ENCODE measurements at places on chromosomes 4 and X.

DNA sequence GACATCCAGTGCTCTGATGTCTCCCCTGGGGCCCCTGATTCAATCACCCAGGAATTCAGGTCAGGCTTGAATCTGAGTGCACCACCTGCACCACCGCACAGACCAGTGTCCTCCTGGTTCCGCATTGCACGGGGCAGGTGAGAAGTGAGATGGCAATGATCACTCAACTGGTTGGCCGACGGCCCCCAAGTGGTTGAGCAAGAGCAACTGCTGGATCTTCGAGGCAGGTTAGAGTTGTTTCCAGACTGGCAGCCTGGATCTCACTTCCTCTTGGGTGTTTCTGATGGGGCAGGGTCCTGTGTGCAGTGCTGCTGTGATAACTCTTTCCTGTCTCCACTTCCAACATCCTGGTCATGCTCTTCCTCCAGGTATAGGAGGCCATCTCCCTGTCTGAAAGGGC is 50.4 kb downstream of the C4orf50 start:
- DNase-seq, result no peak

GRCh38 chr4:80138551-80139538 is 58.5 kb upstream of the PRDM8 start:
- DNase-seq, result no peak

DNA sequence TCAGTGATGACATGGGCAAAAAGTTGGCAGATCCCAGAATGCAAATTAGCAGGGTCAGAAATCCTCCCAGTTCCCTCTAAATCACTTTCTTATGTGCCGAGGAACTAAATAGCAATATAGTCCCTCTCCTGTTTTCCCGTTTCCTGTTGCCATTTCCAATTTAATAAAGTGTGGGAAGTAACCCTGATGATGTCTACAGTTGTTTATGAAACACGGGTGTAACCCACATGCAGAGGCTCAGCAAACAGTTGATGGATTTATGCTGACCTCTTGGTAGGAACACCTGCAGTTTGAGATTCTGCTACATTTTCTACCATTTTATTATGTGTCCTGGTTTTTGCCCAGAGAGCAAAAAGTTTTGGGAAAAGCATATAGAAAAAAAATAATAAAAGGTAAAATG is 56.7 kb downstream of the FGFBP1 start:
- DNase-seq, result no peak

DNA sequence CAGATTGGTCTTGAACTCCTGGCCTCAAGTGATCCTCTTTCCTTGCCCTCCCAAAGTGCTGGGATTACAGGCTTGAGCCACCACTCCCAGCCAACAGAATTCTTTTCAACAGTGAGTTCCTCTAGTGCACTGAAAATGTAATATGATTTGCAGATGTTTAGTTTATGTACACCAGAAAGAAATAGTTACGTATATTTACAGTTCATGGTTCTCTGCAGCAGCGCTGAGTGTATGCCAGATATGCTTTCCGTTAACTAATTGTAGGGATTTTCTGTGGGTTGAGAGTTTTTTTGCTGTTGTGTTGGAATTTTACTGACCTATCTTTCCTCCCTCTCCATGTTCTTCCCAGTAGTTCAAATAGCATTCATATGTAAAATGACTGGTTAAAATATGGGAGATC is 44.0 kb downstream of the GAB1 start:
- no peak for DNase-seq

GRCh38 chr4:4711902-4712301 is 147.6 kb upstream of the MSX1 start:
- no peak for DNase-seq

- no peak for DNase-seq
Measured at GRCh38 chr4:1418494-1419285, 12.4 kb upstream of the NKX1-1 start.

DNA sequence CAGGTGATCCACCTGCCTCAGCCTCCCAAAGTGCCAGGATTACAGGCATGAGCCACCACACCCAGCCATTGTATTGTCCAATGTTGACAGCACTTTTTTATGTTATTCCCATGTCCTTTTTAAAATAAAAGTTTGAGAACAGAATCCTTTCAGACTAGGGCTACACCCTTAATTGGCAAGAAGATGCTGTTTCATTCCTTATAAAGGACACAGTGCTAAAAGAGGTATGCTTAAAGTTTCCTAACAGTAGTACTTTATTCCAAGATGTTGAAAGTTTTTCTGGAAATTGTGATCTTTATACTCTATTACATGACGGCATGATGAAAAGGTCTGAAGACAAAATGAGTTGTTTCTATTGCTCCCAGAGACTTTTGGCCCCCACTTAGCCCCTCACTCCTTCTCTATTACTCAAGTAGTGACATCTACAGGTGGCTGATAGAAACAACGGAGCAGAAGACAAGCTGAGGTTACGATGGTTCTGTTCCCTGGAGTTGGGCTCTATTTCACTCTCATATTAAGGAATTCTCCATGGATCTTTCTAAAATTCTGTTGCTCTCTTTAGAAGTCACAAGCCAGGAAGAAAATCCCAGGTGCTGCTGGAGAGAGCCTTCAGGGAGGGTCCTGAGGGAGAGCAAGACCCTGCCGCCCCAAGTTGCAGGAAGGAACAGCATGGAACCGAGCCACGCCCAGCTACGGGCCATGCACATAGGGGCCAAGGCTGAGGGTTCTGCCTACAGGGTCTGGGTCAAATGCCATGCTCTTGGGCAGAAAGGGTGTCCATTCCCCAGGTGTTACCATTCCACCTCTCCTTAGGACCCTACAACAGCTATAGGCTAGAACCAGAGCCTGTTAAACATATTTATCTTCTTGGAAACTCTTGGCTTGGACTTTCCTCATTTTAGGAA is 22.8 kb downstream of the RPL9 start:
- no peak for DNase-seq

GRCh38 chr4:48269861-48270522 is 354 bp upstream of the TEC start:
- DNase-seq, result peak; percentile 86

DNA sequence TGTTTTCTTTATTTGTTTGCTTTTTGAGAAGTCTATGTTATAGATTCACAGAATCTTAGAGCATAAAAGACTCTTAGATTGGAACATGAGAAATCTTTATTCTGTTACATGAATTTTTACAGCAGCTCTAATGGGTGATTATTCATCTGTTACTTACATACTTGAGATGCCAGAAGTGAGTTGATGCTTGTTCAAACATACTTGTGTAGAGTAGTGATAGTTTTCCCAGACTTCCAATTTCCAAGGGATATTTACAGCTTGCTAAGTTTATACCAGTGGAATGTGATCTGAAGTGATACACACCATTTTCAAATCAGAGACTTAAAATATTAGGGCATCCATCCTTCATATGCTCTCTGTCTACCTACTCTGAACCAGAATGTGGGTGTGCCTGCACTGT is 252.9 kb upstream of the SMIM31 start:
- no peak for DNase-seq

GRCh38 chr4:169899295-169899694 is 126.9 kb downstream of the MFAP3L start:
- DNase-seq, result no peak

- DNase-seq, result no peak
Measured at GRCh38 chr4:38034986-38035882, 75.0 kb downstream of the PTTG2 start.

- DNase-seq, result no peak
Measured at GRCh38 chrX:135651647-135652295, 61.7 kb upstream of the CT45A1 start.

- no peak for DNase-seq
Measured at GRCh38 chr4:2852481-2852921, 8.9 kb downstream of the ADD1 start.

- DNase-seq, result no peak
Measured at GRCh38 chr4:26420438-26420837, 69.8 kb downstream of the CCKAR start.

GRCh38 chr4:41369680-41370079 is 113.0 kb downstream of the UCHL1 start:
- no peak for DNase-seq

All from esophagus squamous epithelium (tissue), 5 donors.